T-helper 2 cell (primary cell): ENCODE measurements at places on chromosomes 4 and X.

GRCh38 chrX:154714925-154715324 lies 36.0 kb downstream of the GAB3 start:
- no peak for DNase-seq

DNA sequence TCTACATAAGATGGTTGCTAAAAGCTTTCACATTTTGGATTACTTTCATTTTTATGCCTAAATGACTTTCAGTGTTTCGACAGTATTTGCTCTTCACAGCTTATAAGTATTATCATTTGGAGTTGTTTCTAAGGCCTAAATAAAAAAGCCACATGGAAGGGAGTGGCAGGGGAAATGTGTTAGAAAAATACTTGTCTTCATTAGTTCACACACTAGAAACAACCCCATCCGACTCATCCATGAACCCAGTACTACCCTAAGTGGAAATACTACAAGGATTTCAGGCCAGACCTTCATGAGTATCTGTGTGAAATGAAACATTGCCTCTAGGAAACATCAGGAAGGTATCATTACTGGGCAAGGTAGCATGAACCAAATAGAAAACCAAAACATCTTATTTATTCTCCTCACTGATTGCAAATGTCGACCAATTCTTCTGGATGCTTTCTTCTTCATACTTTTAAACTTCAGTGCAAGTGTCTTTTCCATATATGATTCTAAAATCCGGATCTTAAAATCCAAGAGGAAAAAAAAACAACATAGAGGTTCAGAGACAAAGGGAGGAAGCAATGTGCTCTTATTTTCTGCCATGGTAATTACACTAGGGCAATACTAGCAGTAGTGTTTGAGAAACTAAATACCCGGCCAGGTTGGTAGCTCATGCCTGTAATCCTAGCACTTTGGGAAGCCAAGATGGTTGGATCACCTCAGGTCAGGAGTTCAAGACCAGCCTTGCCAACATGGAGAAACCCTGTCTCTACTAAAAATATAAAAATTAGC lies 349.4 kb downstream of the ARHGAP24 start:
- DNase-seq: no peak

- no peak for DNase-seq
Measured at GRCh38 chr4:142850478-142850877, 4.4 kb upstream of the INPP4B start.

DNA sequence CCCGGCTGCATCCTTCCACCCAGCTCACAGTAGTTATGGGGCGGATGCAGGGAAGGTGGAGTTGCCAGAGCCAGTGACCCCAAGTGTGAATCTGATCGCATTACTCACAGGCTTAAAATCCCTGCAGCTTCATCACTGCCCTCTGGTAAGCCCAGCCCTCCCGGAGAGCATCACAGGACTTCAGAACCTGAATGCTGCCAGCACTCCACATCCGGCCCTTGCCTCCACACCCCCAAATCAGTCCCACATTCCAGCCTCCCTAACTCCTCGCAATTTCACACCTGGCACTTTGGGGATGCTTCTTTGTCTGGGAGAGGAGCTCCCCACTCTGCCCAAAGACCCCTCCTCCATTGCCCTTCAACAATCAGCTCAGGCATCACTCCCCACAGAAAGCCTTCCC lies 15.6 kb downstream of the RASL11B start:
- DNase-seq: no peak

- no peak for DNase-seq
Measured at GRCh38 chrX:45385757-45386156, 185.1 kb upstream of the DIPK2B start.

DNA sequence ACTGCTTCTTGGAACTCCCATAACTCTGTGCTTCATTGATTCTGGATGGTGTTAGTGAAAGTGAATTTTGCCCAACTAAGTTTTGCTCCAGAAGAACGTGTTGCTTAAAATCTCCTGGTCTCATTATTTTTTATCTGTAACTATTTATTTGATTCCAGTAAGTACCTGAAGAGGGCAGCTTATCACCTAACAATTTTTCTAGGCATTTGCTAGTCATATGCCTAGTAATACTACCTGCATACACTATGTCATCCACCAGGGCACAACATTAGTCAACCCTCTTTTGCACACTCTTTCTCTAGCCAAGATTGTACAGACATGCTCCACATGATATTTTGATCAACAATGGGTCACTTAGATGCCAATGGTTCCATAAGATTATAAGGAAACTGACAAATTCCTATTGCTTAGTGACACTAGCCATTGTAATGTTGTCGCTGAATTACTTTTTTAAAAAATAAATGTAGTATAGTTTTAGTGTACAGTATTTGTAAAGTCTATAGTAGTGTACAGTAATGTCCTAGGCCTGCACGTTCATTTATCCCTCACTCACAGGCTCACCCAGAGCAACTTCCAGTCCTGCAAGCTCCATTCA lies 499.9 kb upstream of the AADAT start:
- no peak for DNase-seq

GRCh38 chr4:73257234-73257633 lies 1.4 kb downstream of the ANKRD17 start:
- peak; percentile 50 for DNase-seq

DNA sequence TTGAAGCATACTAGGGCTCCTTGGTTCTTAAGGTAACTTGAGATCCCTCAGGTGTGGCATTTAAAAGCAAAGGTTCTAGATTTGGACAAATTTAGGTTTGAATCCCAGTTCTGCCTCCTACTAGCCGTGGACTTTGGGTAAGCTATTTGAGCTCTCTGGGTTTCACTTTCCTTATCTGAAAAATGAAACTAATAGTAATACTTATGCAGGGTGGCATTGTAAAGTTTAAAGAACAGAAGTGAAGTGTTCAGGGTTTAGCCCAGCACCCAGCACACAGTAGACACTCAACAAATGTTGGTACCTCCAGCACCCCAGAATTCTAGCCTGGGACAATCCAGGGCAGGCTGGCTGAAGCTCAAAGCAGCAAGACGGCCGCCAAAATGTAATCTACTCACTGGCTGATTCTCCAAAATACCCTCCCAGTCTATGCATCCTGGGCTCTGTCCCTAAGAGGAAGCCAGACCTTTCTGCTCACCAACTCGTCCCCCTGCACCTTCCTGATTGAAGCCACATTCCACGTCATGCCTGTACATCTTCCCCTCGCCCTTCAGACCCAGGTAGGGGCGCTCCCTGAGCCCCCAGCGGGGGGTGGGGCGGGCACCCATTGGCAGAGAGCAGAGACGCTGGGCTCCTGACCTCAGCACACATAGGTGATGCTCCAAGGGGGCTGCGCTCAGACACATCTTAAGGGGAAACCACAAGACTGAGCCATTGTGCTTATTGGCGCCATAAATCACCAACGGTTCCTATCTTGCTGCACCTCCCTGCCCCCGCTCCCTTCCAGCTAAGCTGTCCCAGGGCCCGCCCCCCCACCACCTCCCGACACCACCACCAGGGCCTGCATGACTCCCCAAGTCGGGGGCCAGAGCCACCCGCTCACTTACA lies 160.6 kb downstream of the BCOR start:
- no peak for DNase-seq

- no peak for DNase-seq
Measured at GRCh38 chrX:66410806-66411205, 228.1 kb downstream of the EDA2R start.

DNA sequence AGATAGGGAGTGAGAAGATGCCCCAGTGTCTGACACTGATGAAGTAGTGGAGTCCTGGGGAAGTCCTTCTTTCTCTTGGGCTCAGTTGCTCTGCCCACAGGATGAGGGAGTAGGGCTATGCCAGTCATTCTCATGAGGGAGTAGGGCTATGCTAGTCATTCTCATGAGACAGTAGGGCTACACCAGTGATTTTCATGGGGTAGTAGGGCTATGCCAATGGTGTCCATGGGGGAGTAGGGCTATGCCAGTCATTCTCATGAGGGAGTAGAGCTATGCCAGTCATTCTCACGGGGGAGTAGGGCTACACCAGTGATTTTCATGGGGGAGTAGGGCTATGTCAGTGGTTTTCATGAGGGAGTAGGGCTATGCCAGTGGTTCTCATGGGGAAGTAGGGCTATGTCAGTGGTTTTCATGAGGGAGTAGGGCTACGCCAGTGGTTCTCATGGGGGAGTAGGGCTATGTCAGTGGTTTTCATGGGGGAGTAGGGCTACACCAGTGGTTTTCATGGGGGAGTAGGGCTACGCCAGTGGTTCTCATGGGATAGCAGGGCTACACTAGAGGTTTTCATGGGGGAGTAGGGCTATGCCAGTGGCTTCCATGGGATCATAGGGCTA lies 43.3 kb upstream of the SOD3 start:
- no peak for DNase-seq

GRCh38 chrX:39897741-39898097 lies 200.0 kb downstream of the BCOR start:
- DNase-seq: no peak

GRCh38 chr4:73856518-73856917 lies 3.4 kb downstream of the PF4V1 start:
- no peak for DNase-seq

DNA sequence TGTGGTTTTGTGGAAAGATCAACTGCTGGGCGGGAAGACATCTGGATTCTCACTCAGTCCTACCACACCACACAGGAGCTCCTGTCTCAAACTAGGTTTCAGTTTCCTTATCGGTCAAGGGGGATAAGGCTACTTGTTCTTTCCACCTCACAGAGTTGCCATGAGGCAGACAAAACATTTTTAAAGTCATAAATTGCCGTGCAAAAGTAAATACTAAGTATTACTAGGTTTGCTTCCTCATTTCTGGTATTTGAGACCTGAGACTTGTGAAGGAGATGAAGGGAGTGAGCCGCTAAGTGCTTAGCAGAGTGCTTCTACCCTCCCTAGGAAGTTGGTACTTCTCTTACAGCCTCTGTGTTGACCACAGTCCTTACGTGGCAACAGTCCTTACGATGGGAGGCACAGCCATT lies 1.5 kb downstream of the LAP3 start:
- DNase-seq: peak; percentile 17

- DNase-seq: no peak
Measured at GRCh38 chr4:185210102-185210981, 944 bp downstream of the SNX25 start.

- DNase-seq: no peak
Measured at GRCh38 chr4:41569961-41570360, 32.0 kb downstream of the LIMCH1 start.

GRCh38 chrX:103073467-103073866 lies 9.5 kb upstream of the BEX1 start:
- no peak for DNase-seq

- DNase-seq: no peak
Measured at GRCh38 chrX:78066110-78066509, 37.9 kb upstream of the PGK1 start.

GRCh38 chr4:95170176-95170575 lies 378.6 kb downstream of the UNC5C start:
- DNase-seq: no peak

DNA sequence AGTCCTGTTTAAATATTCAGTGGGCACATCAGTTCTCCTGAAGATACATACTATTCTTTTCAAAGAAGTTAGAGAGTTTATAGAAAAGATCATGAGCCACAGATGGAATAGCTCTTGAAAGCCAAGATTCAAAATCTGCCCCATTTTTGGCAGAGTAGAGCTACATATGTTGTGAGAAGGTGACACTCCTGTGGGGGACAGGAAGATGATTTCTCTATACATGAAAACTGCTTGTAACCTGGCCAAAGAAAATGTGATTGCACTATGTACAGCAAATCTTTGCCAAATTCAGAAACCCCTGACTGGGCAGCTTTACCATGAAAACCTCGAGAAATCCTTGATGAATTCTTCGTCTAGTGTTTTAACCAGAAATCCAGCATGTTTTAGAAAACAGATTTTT lies 44.9 kb downstream of the GPM6A start:
- no peak for DNase-seq

DNA sequence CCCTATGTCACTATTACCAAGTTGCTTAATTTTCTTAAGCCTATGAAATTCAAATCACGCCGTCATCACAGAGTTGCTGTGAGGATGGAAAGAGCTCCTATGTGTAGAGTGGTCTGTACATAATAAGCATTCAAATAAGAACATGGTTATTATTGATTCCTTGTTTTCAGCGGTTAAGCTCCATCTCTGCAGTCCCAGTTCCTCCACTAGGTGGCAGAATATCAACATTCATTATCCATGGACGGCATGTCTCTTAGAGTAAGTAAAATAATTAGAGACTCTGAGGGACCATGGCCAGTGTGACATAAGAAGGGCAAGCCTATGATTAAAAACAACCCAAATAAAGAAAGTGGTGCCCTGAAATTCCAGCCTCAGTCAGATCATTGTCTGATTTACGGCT lies 132.5 kb upstream of the NHS start:
- DNase-seq: no peak

- DNase-seq: no peak
Measured at GRCh38 chrX:136754651-136755050, 26.1 kb downstream of the ARHGEF6 start.

- DNase-seq: no peak
Measured at GRCh38 chrX:119190091-119190681, 45.9 kb upstream of the PGRMC1 start.

- DNase-seq: no peak
Measured at GRCh38 chr4:37675587-37676290, 10.4 kb downstream of the RELL1 start.

DNA sequence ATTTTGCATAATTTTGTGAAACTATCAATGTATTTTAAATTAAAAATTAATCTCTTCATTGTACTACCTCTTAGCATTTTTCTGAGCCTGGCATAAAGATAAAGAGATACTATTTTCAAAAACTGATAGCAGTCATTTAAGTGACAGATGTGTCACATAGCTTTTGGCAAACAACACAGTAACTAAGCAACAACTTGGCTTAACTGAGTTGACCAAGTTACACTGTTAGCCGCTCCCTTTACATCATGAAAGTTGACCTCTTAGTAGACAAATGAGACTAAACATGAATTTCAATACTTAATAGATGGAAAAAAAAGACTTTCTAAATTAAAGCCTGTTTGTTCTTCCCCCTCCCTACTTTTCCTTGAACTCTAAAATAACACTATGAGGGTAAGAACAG lies 62.0 kb downstream of the ATP8A1 start:
- no peak for DNase-seq

DNA sequence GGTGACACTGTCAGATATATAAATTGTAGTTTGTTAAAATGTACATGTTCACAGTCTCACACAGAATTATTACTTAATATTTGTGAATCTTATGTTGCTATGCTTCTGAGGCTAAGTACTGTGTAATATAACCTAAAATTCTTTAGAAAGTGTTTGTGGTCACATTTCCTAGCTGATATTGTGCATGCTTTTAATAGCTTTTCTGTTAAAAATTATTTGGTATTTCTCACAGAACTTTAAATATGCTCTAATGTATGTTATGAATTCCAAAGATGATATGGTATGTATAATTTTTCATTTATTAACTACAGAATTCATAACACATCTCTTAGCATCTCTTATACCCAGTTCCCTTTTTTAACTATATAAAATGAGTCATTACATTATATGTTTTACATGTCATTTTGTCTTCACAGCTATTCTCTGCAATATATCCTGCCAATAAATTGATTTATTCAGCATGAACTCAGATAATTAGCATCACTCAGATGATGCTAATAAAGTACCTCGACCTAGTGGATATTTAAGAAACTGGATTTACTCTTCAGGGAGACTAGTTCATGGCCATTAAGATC lies 9.3 kb downstream of the PTPN13 start:
- DNase-seq: no peak

- DNase-seq: no peak
Measured at GRCh38 chr4:116088771-116089170, 975.4 kb upstream of the NDST4 start.
